ENCODE measurements at places on chromosomes 11 and 22.
A peak's percentile ranks its signal among the peaks of the same experiment; 100 is the strongest.

GRCh38 chr22:11628651-11629511, 3899.1 kb upstream of the OR11H1 start:
- DNase-seq: no peak

DNA sequence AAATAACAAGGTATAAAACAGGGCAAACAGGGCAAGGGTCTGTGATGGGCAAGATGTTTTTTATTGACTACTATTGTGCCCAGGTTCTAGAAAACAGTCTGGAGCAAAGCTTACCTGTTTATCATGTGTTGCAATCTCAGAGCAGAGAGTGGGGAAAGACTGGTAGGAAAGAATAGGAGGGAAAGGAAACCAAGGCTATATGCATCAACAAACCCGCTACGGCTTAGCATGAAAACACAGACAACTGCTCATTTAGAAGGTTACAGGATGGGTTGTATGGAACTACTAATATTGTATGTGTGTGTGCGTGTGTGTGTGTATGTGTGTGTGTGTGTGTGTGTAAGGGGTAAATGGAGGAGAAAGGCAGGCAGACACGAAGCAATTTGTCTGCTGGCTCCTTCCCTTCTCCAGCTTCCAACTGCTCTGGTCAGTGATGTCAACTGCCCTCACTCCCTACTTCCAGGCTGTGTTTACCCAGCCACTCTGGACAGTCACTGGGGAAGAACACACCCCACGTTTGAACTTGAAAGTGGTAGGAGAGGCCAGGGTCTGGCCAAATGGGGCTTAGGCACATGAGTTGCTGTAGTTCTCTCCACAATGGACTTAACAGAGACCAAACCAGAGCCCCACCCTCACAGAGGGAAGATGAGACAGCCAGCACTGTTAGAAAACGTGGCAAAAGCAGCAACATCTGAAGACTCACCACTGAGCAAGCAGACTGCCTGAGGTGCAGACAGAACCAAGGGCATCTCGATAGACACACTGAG, 47.0 kb downstream of the GAB2 start:
- DNase-seq: no peak

- DNase-seq: peak; percentile 39
Measured at GRCh38 chr11:63813563-63814382, 517 bp downstream of the SPINDOC start.

DNA sequence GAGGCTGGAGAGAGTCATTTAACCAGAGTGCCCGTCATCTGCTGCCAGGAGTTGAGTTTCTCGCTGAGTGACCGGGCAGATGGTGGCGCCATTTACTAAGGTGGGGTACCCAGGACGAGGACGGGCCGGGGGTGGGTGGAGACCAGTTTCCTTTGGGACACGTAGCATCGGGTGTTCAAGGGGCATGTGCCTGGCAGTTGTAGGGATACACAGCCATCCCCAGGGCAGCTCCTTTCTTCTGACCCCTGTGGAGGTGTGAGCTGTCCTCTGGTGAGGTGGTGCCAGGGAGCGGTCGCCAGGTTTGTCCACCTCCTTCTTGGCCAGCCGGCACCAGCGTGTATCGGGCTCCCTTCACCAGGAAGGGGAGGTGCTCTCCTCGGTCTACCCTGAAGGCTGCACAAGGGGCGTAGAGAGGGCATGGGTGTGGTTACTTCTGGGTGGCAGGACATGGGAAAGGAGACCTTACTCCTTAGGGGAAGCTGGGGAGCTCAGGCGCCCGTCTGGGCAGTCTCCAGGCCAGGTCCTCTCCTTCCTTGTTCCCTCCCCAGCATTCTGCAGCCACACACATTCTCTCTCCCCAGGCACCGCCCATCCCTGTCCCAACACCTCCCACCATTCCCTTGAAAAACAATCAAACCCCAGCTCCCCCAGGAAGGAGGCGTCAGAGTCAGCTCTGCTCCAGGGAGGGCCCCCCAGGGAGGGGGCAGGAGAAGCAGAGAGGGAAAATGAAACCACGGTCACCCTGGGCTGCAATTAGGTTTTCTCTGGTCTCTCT, 10.3 kb upstream of the MB start:
- DNase-seq: peak; percentile 58

GRCh38 chr11:100949443-100949842, 180.2 kb downstream of the PGR start:
- no peak for DNase-seq

GRCh38 chr11:496834-497564, 10.0 kb downstream of the RNH1 start:
- no peak for DNase-seq

DNA sequence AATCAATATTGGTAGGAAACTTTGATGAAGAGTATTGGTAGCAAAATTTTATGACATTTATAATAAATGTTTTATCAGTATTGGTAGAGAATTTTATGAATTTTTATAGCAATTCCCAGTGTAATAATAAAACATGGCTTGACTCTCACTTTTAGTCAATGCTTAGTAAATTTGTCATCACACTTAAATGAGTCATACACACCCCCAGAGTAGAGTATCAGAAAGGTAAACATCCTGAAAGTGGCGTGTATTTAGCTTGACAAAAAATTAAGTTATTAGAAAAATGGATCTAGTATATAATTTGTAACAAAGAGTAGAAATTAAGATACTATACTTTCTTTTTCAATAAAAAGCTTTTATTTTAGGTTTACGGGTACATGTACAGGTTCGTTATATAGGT, 2.6 kb downstream of the MS4A3 start:
- DNase-seq: no peak

- peak; percentile 77 for DNase-seq
Measured at GRCh38 chr11:57649826-57650738, at the start of gene YPEL4. Gene YPEL4 (minus strand): TSS chr11:57649912. CDS start chr11:57647107, 2,805 bp downstream.

DNA sequence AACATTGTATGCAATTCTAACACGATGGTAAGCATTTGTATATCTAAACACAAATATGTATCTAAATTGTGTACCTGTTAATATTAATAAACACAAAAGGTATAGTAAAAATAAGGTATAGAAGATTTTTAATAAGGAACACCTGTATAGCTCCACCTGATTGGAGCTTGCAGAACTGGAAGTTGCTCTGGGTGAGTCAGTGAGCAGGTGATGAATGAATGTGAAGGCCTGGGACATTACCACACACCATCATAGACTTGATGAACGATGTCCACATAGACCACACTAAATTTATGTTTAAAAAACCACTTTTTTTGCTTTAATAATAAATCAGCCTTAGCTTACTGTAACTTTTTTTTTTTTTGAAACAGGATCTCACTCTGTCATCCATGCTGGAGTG, 97.6 kb upstream of the CLMP start:
- DNase-seq: no peak

GRCh38 chr11:64114231-64114630, 51.7 kb downstream of the MACROD1 start:
- DNase-seq: no peak

DNA sequence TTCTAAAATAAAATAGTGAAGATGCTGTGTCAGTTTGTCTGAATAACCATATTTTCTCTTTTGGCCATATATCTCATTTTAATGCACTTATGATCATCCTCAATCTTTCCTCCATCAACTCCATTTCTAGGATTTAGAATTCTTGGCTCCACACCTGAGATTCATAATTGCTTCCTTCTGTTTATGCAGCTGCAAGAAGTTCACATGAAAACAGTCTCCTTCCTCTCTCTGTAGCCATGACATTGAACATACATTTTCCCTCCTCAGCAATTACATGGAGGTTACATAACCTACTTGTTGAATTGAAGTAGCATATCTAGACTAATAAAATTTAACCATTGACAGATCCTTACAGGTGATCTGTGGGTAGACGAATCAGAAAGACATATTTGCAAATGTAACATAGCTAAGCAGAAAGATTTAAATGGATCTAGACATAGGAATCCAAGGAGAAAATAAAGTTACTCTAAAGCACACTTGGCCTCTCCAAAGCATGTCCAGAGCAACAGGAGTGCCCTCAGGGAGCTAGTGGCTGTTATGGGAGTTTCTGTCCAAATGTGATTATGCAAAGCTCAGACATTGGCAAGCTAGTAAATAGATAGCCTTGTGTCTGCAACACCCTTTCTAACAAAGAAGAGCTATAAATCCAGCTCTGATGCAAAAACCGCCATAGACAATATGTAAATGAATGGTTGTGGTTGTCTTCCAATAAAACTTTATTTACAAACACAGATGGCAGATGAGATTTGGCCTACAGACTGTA, 119.9 kb upstream of the MPPED2 start:
- no peak for DNase-seq

GRCh38 chr11:45485070-45485707, 180.2 kb downstream of the CHST1 start:
- DNase-seq: no peak

DNA sequence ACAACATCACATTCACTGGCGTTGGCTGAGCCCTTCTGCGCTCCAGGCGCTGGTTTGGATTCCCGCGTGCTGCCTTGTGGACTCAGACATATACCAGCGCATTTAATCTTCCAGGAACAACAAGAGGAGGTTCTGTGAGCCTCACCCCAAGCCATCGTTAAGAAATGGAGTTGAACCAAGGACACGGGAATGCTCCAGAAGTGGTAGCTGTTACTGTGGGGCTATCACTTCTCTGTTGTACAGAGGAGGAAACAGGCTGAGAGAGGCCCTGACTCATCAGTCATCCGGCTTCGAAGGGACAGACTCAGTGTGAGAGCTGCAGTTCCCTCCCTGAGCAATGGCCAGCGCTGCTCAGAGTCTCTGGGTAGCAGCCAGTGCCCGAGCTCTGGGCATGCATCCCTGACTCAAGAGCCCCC, 291.3 kb downstream of the TBC1D22A start:
- DNase-seq: no peak

GRCh38 chr11:132549561-132549960, 982.7 kb downstream of the OPCML start:
- DNase-seq: no peak

DNA sequence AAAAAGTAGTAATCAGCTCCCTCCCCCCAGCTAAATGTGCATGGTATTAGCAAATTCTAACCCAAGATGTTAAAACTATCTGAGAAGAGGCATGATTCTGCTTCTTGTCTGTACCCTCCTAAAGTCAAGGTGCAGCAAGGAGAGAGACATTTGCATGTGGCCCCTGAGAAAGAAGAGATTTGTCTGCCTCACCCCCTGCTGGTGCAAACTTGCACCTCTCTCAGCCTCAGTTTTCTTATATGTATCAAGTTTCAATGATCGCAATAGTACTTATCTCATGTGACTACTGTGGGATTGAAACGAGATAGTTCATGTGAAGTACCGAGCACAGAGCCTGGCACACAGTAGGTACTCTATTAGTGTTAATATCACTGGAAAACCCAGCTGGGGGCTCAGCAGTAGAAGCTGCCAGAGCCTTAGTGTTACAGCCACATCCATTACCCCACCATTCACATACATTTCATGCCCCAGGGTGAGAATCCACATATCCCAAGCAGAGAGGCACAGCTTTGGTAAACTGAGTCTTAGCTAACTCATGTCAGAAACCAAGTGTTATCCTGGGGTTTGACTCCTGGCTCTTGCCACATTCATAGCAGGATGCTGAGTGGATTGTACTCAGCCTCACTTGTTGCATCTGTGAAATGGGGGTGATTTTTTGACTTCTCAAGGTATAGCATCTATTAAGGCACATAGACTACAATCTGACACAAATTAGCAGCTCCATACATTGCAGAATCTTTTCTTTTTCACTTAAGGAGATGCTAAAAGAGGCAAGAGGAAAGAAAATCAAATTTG, 24.9 kb downstream of the CD44 start:
- no peak for DNase-seq

- no peak for DNase-seq
Measured at GRCh38 chr22:27794226-27794625, 7.3 kb downstream of the MN1 start.

DNA sequence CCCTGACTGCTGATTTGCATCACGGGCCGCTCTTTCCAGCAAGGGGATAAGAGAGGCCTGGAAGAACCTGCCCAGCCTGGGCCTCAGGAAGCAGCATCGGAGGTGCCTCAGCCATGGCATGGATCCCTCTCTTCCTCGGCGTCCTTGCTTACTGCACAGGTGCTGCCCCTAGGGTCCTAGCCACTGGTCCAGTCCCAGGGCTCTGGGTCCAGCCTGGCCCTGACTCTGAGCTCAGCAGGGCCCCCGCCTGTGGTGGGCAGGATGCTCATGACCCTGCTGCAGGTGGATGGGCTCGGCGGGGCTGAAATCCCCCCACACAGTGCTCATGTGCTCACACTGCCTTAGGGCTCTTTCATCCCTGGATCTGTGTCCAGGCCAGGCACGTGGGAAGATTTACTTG, 7.0 kb upstream of the IGLL5 start:
- DNase-seq: no peak

- no peak for DNase-seq
Measured at GRCh38 chr11:67627812-67628624, 1.7 kb downstream of the NUDT8 start.

DNA sequence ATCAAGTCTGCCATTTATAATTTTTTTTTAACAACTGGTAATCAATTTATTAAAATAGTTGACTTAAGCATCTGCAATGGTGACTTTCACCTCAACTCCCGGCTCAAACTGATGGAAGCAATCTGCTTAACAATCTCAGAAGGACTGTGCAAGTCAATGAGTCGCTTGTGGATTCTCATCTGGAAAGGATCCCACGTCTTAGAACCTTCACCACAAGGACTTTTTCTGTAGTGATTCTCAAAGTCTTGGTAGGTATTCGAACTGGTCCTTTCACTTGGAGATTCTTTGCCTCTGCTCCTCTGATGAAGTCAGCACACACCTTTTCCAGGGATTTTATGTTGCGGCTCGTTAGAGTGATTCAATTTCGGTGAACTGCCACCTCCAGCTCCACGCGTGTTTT, 7.3 kb downstream of the RSF1 start:
- no peak for DNase-seq

DNA sequence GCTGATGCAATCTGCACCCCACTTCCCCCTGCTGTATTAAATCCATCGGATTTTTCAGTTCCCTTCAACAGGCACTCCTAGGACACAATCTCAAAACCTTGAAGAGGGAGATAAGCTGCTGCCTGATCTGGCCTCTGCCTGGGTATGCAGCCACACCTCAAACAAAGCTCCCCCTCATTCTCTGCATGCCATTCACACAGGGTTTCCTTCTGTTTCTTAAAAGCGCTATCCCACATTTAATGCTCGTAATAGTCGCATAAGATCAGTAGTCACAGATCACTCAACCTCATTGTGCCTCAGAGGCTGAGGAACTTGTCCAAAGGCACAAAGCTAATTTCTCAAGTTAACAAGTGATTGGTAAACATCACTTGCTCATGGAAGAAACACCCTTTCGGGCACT, 34.0 kb downstream of the UQCR10 start:
- DNase-seq: no peak

DNA sequence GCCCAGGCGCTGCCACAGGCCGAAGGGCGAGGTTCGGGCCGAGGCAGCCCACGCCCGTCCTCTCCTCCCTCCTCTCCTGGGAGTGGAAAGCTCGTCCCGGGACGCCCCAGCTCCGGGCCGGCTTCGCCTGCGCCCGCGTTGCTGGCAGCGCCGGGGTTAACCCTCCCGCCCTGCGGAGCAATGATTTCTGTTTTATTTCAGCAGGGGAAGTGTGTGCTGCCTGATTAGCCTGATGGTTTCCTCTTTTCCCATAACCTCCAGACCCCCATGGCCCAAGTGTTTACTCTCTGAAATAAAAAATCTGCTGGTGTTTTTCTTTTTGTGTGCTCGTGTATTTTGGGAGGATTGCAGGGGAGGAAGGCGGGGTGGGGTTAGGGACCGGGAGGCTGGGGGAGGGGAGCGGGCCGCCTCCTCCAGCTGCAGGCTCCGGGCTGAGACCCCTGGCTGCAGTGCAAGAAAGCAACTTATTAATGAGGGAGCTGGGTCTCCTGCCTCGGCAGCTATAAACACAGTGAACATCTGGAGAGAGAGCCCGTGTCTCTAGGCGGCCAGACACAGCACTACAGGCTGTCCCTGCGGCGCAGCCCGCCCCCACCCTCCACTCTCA, 38.6 kb downstream of the ETS1 start:
- DNase-seq: peak; percentile 53
